ENCODE measurements at places on chromosomes 12 and 14.
A peak's percentile ranks its signal among the peaks of the same experiment; 100 is the strongest.

- no peak for DNase-seq
Measured at GRCh38 chr12:78887444-78887843, 22.9 kb downstream of the SYT1 start.

DNA sequence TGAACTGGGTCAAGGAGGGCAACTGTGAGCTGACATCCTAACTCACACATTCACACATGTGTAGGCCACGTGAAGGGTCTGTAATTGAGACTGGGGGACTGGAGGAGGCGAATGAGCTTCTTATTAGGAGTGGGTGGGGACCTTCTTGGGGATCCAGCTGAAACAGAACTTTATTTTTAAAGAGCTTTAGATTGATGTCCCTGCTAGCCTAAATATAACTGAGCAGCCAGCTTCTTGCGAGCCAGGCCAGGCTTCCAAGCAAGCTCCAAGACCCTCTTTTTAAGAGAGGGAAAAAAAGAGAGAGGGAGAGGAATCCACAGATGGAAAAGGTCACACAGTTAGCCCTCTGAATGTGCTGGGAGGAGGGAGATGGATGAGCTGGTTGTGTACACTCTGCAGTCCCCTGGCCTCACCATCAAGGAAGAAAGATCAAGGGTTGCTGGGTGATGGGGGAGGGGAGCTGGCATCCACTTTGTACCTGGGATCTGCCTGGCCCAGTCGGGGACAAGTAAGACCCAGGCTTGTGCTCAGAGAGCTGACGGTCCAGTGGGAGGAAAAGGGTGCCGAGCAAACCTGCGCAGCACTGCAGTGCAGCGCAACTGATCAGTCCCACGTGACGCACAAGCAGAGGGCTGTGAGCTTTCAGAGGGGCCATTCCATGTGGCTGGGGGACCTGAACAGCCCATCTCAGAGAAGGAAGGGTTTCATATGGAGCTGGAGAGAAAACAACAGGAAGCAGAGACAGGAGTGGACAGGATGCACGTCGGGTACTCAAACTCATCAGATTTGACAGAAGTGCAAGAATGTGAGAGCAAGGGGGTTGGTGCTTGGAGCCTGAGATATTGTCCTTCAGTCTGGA, 154.5 kb downstream of the ZFP36L1 start:
- no peak for DNase-seq

- DNase-seq, result no peak
Measured at GRCh38 chr12:51471111-51471864, 46.7 kb downstream of the SLC4A8 start.

DNA sequence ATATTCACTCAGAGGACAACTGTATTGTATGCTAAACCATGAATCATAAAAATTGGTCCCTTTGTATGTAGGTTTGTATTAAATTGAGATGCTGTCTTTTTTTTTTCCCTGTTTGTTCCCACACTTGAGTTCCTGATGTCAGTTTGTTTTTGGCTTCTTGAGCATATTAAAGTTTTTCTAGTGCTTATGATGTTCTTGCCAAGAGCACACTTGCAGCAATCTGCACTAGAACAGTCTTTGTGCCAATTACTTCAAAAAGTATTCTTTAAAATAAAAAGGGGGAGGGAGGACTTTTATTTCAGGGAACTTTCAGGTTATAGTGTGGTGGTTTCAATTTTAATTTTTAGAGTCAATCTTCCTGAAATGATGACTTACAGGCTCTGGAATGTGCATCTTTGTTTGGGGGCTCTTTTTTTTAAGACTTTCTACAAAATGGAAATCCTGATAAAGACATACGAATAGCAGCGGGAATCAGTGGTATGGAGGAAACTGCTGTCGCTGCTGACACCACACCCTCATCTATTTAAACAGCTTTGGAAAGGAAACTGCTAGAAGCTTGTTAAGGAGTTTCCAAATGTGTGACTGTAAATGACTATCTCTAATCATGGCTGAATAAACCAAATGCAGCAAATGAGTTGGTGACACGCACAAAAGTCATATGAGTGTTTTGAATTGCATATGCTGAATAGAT, 188.6 kb downstream of the EGLN3 start:
- no peak for DNase-seq

DNA sequence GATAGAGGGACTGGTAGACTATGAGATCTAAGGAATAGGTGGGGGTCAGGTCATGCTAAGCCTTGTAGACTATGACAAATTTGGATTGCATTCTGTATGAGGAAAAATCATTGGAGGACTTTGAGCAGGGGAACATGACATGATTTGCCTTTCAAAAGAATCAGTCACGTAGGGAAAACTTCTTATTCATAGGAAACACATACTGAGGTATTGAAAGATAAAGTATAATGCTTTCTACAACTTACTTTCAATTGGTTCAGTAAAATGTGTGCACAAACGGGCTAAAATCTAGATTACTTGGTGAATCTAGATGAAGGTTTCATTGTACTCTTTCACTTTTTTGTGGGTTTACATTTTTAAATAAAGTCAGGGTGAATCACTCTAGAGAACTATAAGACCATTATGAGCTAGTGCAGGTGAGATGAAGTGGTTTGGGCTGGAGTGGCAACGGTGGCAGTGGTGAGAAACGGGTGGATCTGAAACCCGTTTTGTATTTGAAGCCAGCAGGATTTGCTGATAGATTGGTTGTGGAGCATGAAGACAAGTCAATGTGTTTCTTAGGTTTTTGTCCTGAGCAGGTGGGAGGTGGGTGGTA, 6.7 kb downstream of the BBS10 start:
- no peak for DNase-seq

GRCh38 chr14:58873228-58873953, 235.6 kb downstream of the DACT1 start:
- DNase-seq, result peak; percentile 5

GRCh38 chr14:95380350-95381042, 60.8 kb upstream of the CLMN start:
- DNase-seq, result no peak

DNA sequence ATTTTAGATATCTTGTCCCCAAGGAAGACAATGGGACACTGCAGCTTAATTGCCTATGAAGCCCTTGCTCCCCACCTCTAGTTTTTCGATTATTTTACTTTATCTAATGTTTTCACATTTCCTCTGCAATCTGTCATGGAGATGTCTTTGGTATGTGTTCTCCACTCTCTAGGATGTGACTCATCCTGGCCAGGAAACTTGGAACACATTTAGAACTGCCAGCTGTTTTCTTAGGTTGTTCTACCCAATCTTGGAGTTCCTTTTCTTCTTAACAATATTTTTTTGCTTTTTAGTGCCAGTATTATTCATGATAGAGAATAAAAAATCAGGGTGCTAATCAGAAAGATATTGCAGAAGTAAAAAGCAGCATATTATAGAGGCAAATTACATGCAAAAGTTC, 101.7 kb upstream of the CLEC14A start:
- no peak for DNase-seq

DNA sequence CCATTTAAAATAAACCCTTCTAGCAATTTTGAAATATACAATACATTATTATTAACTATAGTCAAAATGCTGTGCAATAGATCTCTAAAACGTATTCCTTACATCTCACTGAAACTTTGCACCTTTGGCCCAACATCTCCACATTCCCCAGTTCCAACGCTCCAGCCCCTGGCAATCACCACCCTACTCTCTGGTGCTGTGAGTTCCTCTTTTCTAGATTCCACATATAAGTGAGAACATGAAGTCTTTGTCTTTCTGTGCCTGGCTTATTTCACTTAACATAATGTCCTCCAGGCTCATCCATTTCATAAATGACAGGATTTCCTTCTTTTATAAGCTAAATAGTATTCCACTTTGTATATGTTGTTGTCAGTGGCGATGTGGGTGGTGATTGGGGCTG, 194.7 kb upstream of the RTL1 start:
- no peak for DNase-seq

GRCh38 chr12:132492522-132492921, 2.6 kb downstream of the FBRSL1 start:
- DNase-seq, result no peak
